Activated T-cell treated with anti-CD3 and anti-CD28 coated beads, Interleukin-2, amount 50 U/mL, for 48 hours (primary cell): ENCODE measurements at places on chromosomes 1 and 21.

- no peak for DNase-seq
Observed at GRCh38 chr1:56904663-56905397, 50.2 kb downstream of the C8A start.

GRCh38 chr1:16155537-16156410, at the start of gene EPHA2:
Gene EPHA2 (minus strand): TSS chr1:16156069. CDS start chr1:16155932, 137 bp downstream.
- no peak for DNase-seq

DNA sequence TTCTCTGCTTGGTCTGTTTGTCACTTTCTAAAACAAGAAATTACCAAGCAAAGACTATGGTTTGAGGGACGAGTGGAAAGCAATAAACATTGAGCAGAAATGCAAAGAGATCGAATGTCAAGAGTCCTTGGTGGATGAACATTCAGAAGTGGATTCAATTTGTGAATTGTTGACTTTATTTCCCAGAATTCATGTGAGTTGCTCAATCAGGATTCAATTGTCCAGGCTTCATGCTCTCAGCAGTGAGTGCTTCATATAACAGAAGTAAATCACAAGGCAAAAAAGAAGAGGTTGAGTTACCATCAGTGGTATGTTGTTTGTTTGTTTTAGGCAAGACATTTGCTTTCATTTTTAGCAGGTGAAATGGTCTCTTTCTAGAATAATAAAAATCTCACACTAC, 31.9 kb downstream of the NGF start:
- no peak for DNase-seq

GRCh38 chr1:219717536-219717935, 104.6 kb upstream of the ZC3H11B start:
- DNase-seq: no peak

DNA sequence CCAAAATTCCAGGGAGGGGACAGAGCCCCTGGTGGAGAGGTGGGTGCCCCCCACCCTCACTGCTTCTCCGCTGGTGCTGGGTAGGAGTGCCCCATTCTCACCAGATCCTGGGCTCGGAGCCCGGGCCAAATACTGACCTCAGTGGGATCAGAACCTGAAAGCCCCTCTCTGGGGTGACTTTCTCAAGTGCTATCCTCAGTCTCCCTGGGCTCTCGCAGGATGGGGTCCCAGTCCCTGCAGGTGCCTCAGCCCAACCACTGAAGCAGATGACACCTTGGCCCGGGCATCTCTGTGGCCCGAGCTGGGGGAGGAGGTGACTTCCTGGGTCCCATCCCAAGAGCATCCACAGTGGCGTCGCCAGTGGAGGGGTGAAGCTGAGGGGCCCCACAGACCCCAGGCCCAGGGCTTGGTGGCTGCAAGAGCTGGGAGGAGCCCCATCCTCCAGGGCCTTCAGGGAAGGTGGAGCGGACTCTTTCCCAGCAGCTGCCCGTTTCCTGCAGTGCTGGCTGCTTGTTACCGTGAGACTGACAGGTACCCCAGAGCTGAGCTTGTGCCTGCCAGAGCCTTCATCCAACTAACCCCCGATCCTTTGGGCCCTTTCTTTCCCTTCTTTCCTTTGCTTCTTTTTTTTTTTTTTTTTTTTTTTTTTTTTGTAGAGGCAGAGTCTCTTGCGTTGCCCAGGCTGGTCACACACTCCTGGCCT, 3.9 kb upstream of the FNDC10 start:
- DNase-seq: no peak

DNA sequence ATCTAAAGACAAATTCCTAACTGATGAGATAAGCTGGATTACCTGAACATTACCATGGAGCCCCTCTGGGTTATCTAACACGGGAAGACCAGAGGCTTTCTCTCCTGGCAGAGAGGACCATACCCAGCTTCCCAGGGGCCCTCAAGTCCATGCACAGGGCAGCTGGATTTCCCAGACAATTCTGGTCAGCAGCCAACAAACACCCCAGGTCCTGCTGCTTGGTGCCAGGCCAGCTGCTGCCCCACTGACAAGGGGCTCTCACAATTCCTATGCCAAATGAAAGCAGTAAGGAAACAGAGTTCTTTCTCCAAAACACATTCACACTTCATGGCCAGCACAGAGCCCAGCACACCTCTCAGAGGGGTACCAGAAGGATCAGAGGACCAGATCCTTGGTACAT, 114.2 kb downstream of the HLCS start:
- no peak for DNase-seq

DNA sequence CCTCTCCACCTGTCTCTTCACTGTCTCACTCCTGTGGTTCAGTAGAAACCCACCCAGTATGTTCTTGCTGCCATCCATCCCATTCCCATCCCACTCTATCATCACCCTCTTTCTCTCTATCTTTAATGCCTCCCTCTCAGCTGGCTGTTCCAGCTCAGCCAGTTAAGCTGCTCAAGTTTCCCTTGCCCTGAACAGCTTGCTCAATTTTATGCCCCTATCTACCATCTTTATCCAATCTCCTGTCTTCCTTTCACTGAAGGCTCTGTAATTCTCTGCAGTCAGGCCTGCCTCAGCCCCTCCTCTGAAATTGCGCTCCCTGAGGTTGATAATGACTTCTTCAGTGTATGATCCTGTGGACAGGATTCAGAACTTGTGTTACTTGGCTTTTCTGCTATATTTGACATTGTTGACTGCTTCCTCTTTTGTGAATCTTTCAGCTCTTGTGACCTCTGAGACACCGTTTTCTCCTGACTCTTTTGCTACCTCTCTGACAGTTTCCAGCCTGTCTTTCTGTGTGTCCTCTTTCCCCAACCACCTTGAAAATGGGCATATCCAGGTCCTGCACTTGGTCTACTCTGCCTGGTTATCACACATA, 13.9 kb upstream of the BCAR3 start:
- no peak for DNase-seq

DNA sequence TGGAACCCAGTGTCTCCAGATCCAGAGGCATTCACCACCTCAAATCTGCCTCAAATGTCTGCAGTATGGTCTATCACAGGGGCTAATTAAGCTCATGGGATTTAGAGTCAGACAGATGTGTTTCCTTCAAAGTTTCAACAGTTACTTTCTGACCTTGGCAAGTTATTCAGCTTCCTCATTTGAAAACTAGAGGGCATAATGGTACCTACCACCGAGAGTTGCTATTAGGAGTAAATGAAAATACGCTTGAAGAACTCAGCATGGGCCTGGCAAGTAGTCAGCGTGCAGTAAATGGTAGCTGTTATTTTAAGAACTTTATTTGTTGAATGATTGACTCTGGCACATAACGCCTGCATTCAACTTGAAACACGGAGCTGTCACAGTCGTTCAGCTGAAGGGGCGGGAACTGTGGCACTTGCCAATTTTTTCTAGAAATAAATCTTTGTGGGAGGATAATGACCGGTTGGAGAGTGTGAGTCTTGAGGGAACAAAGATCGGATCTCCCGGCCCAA, 1.2 kb upstream of the CAP1 start:
- no peak for DNase-seq

DNA sequence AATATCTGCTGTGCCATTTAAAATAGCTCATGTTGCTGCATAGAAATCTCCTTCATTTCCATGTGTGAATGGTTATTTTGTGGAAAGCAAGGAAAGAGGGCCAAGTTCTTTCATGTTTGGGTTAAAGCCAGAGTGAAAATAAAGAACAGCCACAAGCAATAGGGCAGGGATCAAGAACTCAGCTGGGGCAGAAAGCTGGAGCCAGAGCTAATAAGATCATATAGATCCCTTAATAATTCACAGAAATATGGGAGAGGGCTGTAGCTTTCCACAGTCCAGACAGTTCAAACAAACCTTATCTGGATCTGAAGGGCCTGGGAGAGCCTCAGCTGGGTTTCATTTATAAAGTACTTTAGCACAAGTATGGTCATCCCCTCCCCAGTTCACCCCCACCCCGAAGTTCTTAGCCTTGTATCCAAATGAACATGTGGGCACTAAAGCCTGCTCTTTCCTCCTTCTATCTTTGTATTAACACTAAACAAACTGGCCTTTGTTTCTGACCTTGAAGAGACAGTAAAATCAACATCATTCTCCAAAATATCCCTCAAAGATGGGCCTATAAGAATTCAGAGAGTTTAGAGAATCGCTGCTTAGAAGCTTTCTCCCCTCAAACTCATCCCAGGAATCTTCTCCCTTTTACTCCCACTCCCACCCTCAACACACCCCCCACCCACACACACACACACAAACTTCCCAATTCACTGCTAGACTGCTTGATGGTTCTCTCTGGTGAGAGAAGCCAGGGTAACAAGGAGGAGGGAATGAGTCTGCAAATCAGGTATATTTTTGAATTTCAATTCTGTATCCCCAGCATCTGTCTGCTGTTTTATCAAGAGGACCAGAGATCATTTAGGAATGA, 41.7 kb downstream of the UTP25 start:
- DNase-seq: no peak

DNA sequence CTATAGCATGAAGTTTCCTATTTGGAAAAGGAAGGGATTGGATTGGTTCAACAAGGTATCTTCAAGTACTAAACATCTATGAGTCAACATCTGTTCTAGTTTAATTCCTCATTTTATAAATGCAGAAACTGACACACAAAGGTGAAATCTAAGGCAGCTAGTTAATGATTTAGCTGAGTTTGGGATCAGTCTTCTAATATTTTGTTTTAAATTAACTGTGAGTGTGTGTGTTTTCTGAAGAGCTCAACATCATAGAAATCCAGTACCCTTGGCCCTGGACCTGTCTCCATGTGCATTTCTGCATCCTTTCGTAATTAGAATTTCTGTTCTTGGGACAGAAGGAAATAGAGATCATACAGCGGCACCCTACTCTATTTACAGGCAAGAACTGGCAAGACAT, 105.9 kb downstream of the RGS2 start:
- no peak for DNase-seq

DNA sequence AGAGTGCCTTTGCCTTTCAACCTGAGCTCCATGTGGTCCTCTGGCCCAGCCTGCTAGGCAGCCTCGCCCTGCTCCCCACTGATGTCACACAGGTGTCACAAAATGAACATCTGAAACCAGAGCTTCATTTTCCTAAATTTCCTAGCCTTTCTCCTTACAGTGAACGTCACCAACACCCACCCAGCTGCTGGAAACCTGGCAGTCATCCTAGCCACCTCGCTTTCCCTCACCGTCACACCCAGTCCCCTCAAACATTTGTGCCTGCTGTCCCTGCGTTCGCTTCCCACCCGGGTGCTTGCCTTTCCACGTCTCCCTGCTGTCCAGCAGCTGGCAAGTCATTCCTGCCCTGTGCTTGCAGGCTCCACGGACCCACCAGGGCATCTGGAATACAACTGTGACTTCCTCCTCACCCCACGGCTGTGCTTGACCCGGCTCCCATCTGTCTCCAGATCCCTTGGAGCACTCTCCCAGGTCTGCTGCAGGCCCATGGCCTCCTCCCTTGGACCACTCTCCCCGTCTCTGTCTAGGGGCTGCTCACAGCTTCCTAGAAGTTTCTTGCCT, 23.5 kb downstream of the ADARB1 start:
- no peak for DNase-seq

GRCh38 chr21:21247424-21247823, 249.2 kb downstream of the NCAM2 start:
- DNase-seq: no peak

DNA sequence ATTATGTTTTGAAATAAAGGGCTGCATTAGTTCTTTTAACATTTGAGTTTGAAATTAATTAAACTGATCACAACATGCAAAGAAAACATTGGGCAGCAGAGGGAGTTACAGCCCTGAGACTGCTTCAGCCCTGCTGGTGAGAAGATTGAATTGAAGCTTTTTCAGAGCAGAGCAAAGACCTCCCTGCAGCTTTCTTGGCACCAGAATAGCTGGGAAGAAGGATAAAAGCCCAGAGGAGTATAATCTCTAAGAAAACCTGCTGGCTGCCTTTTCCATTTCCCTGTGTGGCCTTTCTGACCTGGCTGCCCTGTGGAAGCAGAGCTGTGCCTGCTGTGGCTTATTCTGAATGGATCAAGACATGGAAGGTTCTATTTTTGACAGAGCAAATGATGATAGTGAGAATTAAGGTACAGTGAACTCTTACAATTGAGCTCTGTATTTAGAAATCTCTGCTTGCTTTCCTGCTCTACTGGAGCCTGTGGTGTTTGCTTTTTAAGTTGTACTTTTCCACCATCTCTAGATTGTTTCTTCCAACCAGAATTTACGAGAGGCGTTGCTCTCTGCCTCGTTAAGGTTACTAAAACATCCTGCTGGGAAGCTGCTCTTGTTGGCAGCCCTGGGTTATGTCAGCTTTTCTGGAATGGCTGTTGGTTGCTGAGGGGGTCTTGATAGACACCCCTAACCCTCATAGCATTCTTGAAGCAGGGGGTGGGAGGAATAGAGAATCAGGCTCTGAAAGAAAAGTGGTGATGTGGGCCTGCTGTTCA, 9.9 kb downstream of the SNRPE start:
- no peak for DNase-seq

GRCh38 chr1:216310776-216311175, 112.5 kb downstream of the USH2A start:
- DNase-seq: no peak

DNA sequence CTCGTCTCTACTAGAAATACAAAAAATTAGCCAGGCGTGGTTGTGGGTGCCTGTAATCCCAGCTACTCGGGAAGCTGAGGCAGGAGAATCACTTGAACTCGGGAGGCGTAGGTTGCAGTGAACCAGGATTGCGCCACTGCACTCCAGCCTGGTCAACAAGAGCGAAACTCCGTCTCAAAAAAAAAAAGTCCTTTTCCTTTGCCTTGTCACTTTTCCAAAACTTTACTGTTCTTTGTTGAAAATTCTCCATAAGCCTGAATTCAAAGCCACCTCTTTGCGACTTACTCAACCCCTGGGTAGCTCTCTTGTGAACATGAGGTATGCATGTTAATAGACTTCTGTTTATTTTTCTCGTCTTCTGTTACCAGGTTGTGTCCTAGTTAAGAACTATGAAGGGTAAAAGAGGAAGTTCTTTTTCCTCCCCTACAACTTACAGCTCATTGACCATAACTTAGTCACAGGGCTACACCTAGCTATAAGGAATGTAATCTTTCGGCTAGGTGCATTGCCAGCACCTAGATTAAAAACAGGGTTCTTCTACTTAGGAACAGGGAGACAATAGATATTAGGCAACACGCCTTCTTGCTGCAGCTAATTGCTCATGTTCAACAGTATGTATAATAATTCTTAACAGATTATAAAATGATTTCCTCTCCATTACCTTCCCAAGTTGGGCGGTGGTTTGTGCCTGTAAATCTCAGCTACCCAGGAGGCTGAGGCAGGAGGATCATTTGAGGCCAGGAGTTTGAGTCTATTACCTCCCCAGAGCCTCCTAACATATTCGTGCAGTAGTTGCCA, 40.9 kb downstream of the PTAFR start:
- no peak for DNase-seq

DNA sequence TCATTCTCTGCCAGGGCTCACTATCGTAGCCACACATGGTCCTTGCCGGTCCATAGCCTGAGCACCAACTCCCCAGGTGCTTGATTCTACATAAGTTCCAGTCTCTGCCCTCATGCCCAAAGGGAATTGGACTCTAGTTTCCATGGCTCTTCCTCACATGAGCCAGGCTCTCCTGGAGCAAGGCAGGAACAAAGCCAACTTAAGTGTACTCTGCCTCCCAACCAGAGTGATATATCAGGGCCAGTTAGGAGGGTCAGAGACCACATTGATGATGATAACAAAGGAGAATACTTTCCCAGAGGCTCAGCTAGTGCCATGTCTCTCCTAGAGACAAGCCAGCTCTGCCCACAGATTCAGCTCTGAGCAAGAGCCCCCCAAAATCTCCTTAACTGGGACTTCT, 70.9 kb downstream of the ERI3 start:
- no peak for DNase-seq
